GM12878 (cell line): ENCODE measurements at places on chromosomes 3 and 15.

- no peak for DNase-seq
Measured at GRCh38 chr3:114758831-114759699, 388.0 kb downstream of the ZBTB20 start.

GRCh38 chr3:71641674-71642073, 58.1 kb upstream of the FOXP1 start:
- DNase-seq = peak; percentile 7

DNA sequence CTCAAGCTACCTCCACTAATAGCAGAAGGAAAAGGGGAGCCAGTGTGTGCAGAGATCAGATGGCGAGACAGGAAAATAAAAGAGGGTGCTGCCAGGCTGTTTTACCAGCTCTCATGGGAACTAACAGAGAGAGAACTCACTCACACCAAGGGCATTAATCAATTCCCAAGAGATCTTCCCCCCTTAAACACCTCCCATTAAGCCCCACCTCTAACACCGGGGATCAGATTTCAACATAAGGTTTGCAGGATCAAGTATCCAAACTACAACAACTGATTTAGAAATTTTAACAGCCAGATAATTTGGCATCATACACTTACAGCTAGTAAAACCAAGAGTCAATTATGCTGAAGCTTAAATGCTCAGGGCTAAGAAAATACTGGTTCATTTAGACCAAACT, 18.9 kb downstream of the CD200 start:
- DNase-seq = no peak

DNA sequence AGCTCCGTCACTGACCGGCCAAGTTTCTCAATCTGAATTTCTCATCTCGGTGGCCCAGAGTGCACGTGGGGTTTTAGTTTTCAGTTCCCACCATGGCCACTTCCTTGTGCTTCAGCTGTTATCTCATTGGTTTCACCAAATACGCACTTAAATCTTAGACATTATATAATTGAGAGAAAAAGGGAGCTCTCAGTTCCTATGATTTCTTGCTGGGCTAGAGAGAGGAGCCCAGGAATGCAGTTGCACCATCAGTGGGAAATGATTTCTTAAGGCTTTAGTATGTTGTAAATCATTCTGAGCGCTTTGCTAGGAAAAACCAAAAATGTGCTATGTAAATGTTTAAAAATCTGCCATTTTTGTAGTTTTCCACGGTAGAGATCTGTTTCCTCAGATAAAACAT, 53.2 kb downstream of the OXNAD1 start:
- no peak for DNase-seq

GRCh38 chr3:172185907-172186306, 146.5 kb downstream of the FNDC3B start:
- no peak for DNase-seq

DNA sequence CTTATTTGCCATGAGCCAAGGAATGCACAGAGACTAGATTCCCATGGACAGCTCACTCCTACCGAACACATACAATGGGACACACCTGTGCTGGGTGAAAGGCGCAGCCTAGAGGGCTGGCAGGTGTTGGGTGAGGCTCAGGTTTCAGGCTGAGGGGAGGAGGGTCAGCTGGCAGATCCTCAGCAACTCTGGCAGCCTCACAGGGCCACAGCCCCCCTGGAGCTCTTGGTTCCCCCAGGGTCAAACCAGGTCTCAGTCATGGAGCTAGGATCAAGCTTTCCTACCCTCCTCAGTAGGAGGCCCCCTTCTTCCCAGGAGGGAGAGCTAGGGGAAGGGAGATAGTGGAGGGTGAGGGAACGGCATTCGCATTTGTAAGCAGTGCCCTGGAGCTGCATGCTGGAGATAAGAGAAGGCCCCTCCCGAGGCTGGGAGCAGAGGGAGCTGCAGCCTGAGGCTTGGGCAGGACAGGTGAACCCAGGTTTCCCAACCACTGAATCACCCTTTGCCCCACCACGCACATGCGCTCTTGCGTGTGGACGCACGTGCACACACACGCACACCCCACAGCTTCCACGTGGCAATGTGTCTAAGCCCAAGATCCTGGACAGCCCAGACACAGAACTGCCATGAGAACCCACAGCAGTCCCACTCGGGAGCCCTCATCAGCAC, 26.3 kb upstream of the TFRC start:
- DNase-seq = no peak

DNA sequence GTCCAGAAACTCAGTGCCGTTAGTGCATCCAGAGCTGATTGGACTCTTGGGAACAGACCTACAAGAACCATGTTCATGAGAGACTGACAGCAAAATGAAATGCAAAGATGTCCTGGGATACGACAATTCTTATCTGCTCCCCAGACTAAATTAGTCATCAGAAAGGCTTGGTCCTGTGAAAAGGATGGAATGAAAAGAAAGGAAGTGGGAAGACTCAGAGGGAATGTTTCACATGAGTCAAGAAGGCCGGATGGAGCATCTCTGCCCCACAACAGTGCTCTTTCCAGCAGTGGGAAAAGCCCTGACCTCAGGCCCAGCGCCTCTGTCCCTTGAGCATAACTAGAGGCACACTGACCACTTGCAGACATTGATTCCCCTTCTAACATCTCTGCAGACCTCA, 39.3 kb upstream of the UACA start:
- DNase-seq = no peak

DNA sequence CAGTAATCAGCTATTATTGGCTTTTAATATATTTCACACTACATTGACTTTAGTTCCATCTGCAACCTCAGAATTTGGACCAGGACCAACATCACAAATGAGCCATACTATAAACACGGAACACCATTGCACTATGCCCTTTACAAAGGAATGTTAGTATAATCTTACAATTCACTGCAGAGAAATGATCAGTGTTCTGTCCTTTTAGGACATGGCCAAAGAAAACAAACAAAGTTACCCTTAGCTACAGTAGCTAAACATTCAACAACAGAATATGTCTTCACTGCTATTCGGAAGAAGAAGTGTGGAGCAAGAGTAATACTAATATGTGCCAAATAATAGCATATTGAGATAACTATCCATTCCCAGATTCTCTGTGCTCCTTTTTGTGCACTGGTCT, 90.4 kb downstream of the NAALADL2 start:
- DNase-seq = no peak

DNA sequence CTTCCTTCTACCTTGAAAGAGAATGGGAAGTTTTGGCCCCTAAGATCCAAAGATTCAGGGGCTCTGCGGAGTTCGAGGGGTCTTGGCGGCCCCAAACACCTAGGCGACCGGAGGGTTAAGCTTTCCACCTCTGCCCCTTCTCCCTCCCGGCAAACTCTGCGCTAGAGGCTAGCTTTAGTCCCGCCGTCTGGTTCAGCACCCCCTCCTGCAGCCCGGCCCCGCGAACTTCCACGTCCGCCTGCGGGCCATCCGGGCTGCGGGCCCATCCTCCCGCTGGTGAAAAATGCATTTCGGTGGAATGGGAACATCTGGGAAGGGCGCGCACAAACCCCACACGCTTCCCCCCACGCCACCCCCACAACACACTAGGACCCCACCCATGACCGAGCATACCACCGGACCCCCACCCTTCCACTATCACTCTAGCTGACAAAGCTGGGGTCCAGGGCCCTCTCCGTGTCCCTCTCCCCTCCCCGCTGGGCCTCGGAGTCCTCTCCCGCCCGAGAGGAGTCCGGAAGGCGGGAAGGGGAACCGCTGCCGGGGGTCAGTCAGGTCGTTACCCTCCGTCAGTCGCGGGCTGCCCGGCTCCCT, 1.0 kb downstream of the SHOX2 start:
- DNase-seq = no peak

GRCh38 chr15:72312605-72313447, 7.1 kb downstream of the CELF6 start:
- DNase-seq = no peak

GRCh38 chr15:44719293-44719999, 8.1 kb downstream of the B2M start:
- peak; percentile 91 for DNase-seq
